Stimulated activated CD4-positive, alpha-beta T cell treated with anti-CD3 and anti-CD28 coated beads, Interleukin-1b, Interleukin-23, amount 100 ng/mL, for 1 hour (primary cell): ENCODE measurements at places on chromosomes 11 and 22.

DNA sequence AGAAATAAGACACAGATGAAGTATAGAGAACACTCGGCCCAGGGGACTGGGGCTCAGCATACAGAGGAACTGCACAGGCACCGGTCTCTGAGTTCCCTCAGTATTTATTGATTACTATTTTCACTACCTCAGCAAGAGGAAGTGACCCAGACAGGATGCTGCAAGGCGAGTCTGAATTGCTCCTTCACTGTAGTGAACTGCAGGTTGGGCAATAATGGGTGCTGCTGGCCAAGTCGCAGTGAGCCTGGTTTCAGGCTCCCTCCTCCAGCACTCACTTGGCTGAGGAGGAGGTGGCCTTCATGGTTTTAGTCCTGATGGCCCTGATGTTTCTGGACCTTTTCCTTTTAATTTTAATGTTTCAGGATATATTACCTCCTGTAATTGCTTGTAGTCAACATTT lies 10.4 kb downstream of the OR52K2 start:
- DNase-seq = no peak

DNA sequence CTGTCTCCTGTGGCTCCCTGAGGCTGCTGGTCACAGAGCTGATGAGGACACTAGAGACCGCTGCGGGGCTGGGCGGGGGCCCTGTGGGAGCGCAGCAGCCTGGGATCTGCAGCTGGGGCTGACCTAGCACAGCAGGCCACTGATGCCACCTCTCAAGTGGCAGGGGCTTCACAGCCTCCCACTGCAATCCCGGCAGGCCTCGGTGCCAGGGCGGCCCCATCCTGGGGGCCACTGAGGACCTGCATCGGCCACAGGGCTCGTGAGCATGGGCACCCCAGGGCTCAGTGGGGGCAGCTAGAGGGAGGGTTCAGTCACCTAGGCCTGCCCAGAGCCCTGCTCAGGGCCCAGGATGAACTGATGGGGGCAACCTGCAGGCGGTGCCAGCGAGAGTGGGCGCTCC lies 14.6 kb upstream of the CCDC188 start:
- no peak for DNase-seq

DNA sequence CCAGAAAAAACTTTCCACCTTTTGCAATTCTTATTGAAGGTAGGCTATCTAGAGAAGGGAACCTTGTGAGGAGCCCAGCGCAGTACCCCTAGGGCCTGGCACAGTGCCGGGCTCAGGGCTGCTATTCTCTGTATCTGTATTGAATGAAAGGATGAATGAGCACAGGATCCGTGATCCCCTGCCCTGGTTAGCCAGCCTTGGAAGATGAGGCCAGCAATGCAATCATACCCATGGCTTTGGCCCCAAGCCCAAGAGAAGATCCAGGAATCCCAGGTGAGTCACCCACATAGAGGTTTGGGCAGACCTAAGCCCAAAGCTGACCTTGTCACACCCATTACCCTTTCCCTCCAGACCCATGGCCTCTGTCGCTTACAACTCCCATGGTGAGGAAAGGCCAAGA lies 92.5 kb upstream of the CD82 start:
- no peak for DNase-seq

DNA sequence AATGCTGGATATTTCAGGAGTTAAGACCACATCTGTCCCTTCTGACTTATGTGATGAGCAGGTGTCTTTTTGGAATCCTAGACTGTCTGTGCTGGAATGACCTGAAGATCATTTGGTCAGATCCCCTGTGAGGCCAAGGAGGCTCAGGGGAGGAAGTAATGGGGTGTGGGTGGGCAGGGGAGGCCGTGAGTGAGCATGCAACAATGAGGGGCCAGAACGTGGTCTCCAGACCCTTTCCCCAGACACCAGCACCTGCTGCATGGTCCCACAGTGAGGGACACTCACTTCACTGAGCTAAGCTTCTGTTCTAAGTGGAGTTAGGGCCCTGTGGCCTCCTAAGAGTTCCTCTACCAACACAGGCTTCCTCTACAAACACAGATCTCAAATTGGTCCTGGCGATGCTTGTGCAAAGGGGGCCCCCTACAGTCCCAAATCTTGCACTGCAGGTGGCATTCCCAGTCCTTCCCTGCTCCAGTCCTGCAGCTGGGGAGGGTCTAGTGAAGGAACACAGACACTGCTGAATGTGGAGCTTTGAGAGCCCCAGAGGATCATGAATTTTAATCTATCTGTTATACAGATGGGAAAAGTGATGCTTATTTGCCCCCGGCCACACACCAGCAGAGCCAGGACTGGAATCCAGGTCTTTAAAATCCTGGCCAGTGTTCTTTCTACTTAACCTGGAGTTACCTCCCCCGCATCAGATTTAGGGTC lies 7.4 kb downstream of the USP2 start:
- DNase-seq = no peak

DNA sequence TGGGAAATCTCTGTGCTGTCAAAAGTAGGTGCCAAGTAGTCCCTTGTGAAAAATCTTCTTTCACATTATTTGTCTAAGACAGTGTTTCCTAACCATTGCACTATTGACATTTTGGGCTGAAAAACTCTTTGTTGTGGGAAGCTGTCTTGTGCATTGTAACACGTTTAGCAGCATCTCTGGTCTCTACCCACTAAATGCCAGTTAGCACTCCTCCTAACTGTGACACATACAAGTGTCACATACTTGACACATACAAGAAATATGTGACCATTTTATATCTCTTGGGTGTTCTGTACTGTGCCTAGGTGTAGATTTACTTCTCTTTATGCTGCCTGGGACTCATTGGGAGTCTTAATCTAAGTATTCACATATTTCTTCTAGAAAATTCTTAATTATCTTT lies 57.8 kb downstream of the NXPE1 start:
- DNase-seq = no peak

- DNase-seq = no peak
These were observed 15.6 kb downstream of the GRAMD4 start for GRCh38 chr22:46635756-46636155.

DNA sequence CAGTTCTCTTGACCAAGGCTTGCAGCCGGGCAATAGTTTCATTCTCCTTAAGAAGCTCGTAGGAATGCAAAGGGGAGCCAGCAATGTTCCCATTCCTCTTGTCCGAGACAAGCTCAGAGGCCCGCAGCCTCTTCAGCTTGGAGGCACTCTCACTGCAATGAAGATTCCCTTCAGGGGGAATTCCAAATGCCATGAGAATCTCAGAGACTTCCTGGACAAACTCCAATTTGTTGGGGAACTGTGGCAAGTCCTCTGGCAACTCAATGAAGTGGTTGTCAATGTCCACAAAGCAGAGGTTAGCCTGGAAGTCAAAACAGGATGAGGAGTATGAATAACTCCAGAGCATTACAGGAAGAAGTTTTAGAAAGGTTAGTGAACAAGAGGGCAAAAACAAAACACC lies 84.4 kb downstream of the DENND5A start:
- no peak for DNase-seq

- DNase-seq = no peak
These were observed 38.3 kb upstream of the TFIP11 start for GRCh38 chr22:26550498-26551033.

GRCh38 chr11:93113824-93114223 lies 84.0 kb downstream of the SLC36A4 start:
- no peak for DNase-seq

DNA sequence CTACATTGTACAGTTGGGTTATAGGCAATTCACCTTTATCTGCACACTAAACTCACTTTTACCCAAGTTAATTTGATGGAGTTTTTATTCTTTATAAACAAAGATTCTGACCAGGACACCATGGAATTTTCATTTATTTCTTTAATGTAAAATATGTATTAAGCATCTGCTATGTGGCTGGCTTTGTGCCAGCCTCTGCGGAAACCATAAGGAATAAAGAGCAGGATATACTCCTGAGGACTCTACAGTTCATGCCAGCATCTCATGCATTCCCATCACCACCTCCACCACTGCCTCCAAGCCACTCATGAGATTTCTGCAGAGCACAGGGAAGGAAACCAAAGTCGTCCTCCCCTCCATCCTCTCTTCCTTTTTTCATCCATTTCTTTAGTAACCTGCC lies 100.0 kb upstream of the DBX1 start:
- DNase-seq = no peak

GRCh38 chr22:36586271-36586670 lies 57.3 kb upstream of the EIF3D start:
- DNase-seq = no peak

- DNase-seq = no peak
These were observed 38.7 kb downstream of the RTN3 start for GRCh38 chr11:63719987-63720386.

- DNase-seq = no peak
These were observed 3.2 kb downstream of the TAF6L start for GRCh38 chr11:62774407-62774806.

GRCh38 chr11:93166194-93166593 lies 31.6 kb downstream of the SLC36A4 start:
- DNase-seq = no peak

DNA sequence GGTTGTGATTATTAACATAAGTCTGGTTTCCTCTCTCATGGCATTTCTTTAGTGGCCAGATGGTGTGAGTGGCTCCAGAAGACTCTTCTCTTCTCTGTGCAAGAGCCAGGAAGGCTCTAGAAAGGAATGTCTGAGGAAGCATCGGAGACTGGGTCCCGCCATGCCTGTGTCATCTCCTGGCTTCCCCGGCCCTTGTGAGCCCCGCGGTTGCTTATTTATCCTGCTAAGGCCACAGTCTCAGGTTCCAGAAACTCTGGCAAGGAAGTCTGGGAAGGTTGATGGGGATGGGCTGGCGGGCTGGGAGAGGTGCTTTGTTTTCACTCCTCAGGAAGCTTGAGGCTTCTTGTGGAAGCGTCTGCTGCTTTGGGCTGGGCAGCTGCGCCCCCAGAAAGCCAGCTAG lies 18.9 kb downstream of the BCR start:
- no peak for DNase-seq

DNA sequence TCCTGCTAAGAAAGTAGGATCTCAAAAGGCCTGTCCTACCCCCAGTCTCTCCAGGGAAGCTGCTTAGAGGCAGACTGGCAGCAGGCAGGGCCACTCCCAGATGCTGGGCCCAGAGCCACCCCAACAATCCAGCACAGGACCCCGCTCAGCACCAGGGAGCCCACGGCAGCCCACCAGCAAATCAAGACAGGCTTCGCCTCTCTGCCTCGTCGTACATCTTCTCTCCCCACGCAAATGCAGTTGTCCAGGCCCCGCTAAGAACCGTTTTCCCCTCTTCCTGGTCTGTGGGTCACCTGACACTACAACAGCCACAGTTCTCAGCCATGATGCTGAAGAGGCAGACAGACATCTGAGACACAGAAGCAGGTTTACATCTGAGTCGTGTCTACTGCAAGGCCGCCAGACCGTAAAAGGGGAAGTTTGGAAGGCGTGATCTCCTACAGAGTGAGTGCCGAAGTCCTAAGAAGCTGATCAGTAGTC lies 51.1 kb downstream of the IGSF9B start:
- no peak for DNase-seq

DNA sequence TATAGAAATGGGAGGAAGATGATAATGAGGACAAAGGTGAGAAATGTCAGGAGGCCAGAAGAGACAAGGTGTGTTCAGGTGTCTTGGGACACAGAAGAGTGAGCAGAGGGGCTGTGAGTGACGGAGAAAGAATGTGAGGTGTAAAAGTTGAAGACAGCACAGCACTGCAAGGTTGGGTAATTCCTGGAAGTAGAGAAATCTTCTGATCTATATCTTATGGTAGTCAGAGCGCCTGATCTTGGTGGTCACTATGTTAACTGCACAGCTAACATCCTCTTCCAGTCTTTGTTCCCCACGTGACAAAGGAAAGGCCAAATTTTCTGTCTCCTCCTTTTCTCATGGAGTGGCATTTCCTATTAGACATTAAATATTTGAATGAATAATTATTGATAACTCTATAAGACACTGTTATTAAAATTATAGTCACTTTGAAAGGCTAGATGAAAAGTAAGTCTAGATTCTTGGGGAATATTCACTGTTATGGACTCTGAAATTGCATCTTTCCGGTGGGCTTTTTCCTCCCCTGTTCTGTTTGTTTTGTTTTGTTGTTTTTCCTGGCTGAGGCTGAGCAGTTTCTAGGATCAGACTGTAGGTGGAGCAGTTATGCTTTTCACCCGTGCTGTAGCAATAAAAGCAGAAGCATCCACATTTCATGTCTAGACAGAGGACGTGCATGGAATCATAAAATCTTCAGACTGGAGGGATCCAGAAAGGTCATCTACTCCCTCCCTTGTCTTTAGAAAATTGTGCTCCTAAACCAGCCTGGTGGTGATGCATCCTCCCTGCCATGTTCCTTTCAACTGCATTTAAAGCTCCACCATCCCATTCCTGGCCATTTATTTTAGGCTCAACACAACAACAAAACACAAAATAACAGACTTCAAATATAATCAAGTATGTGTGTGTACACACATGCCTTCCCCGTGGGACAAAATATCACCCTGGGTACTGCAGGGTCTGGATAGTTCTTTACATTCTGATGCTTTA lies 26.6 kb downstream of the SC5D start:
- no peak for DNase-seq

GRCh38 chr11:61959678-61960077 lies 7.8 kb downstream of the FTH1 start:
- DNase-seq = no peak

DNA sequence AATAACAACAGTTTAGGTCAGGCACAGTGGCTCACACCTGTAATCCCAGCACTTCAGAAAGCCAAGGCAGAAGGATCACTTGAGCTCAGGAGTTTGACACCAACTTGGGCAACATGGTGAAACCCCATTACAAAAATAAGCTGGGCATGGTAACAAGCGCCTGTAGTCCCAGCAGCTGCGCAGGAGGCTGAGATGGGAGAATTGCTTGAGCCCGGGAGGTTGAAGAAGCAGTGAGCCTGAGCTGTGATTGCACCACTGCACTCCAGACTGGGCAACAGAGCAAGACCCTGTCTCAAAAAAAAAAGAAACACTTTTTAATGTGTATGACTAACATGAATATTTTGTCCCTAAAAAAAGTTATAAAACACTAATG lies 24.5 kb upstream of the TFIP11 start:
- no peak for DNase-seq

GRCh38 chr11:70500076-70500847 lies 101.9 kb downstream of the CTTN start:
- no peak for DNase-seq

DNA sequence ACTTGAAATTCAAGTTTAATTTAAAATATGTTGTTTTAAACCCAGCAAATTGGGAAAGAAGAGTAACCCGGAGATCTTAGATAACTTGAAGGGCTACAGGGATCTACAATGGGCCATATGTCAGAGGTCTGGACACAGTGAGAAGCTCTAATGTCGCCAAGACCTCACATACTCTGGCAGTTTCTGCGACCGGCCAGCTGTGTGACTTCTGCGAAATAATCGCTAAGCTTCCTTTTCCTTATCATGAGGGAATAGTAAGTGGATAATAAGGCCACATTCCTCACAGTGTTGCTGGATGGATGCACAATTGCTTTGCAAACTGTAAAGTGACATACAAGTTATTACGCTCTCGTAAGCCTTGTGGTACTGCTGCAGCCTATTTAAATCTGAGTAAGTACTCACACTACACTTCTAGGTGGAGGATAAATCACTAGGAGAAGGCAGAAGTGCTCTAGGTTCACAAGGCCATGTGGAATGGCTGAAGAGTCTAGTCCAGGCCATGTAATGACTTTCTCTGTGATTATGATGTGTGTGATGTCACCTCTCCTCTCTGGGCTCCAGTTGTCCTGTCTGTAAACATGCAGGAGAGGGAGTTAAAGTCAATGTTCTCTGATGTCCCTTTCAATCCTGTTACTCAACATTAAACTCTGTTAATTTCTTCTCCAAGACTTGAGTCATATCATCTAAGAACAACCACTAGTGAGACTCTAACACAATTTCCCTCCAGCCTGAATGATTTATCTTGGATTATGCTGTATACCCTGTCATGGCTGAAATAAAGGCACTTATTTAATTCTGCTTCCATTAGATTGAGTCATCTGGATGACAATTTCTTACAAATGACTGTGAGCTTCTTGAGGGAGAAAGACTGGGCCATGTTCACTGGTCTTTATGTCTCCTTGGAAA lies 192.6 kb upstream of the NARS2 start:
- DNase-seq = no peak
